SHP77 treated with DMSO at 0.1 percent for 48 hours (cell line): ENCODE measurements at places on chromosomes 1 and 21.

GRCh38 chr1:233935297-233935868 is 30.9 kb downstream of the SLC35F3 start:
- DNase-seq, result no peak

GRCh38 chr1:201051399-201051798 is 27.9 kb upstream of the KIF21B start:
- no peak for DNase-seq

DNA sequence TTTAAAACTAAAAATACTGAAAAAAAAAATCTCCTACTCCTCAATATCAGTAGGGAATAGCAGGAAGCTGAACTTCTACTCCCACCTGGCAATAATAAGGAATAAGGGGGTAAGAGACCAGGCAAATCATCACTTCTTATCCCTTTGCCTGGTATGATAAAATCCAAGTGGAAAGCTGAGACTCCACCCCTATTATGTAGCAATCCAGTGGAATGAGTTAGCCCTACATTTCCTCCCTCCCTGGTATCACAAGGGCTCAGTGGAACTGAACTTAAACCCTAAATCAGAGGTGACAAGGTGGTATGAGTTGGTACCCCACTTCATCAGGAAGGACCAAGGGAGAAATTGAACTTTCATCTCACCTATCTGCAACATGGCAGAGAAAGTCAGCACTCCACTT is 25.7 kb downstream of the TRIM33 start:
- no peak for DNase-seq

GRCh38 chr1:230126529-230127104 is 59.6 kb downstream of the GALNT2 start:
- DNase-seq, result no peak

DNA sequence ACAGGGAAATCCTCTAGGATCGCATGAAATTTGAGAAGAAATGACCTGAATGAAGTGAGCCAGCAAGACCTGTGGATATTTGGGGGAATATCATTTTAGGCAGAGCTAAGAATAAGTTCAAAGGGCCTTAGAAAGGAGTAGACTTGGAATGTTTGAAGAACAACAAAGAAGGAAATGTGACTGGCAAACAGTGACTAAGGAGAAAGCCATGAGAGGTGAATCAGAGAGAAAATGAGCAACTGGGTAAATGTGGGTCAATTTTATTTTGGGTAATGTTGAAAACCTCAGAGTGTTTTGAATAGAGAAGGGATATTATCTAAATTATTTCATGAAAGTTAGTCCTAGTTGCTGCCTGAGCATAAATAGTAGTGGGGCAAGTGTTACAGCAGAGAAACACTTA is 672.8 kb downstream of the LMO4 start:
- DNase-seq, result no peak

- no peak for DNase-seq
Observed at GRCh38 chr1:26616881-26617280, 78.9 kb upstream of the ARID1A start.

DNA sequence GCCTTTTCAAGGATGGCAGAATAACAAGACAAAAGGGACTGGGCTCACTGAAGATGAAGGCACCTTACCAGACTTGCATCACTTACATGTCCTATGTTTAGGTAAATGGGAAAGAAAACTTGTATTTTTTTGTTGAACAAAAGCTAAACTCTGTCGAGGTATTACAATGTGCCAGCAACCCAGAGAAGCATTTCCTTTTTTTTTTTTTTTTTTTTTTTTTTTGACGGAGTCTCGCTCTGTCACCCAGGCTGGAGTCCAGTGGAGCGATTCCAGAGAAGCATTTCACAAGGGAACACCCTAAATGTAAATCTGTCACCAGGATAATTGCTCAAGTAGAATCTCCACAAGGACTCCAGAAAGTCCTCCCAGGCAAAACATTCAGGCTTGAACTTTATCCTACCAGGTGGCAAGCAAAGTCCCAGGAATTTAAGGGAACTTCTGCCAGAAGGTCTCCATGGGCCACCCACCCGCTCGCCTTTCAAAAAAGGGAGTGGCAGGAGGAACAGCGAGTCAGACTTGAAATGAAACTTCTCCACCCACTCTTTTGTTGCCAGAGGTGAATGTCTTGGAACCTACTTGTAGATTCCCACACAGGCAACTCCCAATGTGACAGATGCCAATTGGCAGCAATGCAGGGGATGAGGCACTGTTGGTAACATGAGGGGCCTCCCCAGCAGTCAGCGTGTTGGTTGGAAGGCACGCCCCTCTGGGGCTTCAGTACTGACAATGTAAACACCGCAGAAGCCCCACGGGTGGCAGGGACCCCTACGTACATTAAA is 125.0 kb downstream of the TIAM1 start:
- DNase-seq, result no peak

DNA sequence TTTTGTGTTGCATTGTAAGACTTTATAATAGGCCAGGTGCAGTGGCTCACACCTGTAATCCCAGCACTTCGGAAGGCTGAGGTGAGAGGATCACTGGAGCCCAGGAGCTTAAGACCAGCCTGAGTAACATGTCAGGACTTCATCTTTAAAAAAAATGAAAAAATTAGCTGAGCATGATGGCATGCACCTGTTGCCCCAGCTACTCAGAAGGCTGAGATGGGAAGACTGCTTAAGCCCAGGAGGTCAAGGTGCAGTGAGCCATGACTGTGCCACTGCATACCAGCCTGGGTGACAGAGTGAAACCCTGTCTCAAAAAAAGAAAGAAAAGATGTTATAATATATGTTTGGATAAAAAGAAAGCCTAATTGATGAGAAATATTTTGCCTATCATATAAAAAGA is 34.9 kb downstream of the HMCN1 start:
- no peak for DNase-seq

DNA sequence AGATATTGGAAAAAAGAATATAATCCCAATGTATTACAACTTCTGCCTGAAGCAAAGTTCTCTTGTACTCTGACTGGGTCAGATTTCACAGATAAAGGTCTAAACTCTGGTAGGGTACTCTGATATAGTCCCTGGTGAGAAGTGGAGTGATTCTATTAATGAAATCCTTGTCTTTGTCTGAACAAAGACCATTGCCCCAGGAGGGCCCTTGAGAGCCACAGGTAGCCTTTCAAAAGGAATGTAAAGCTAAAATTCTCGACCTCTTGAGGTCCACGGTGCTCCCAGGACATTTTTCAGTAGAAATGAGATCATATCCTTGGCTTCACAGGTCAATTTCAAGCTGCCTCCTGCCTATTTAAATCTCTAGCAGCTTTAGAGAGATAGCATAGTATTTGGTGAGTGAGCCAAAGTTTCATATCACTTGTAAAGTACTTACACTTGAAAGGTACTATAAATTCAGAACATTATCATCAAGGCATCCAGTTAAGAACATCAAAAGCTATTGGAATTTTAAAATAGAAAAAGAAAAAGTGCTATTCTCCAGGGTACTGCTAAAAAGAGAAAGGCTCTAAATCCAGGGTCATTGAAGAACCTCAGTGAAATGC is 10.1 kb downstream of the TNNI3K start:
- DNase-seq, result no peak

DNA sequence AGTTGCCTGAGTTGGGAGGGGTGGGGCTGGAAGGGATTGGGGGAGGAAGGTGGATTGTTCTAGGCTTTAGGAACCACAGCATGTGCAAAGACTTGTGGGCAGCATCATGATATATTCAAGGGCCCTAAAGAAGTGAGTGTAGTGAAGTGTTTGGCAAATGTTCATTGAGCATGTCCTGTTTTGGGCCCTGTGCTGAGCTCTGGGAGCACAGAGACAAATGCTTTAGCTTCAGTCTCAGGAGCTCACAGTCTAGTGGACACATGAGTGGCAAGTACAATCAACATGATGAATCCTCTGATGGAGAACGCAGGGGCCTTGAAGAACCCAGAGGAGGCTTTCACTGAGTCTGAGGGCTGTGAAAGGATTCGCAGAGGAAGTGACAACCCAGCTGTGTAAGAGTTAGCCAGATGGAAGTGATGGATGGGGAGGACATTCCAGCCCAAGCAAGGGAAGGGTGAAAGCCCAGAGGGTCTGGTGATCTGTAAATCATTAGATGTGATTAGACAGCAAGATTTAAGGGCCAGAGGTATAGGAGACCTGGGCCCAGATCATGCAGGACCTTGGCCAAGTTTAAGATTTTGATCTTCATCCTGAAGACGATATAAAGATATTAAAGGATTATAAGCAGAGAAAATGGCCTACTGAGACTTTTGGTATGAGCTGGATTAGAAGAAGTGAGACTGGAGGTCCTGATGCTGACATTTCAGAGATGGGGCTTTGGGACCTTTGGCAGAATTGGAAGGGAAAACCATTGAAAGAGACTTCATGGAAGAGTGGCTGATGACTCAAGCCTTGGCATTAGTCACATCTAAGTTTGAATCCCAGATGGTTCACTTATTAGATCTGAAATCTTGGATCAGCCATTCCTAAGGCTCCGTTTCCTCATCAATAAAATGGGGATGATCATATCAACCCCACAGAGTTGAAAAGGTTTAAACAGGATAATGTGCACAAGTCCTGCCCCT is 4.6 kb downstream of the IPO13 start:
- DNase-seq, result no peak

GRCh38 chr21:22192766-22193165 is 1194.6 kb downstream of the NCAM2 start:
- no peak for DNase-seq

- DNase-seq, result no peak
Observed at GRCh38 chr1:102937401-102937800, 170.9 kb downstream of the COL11A1 start.

DNA sequence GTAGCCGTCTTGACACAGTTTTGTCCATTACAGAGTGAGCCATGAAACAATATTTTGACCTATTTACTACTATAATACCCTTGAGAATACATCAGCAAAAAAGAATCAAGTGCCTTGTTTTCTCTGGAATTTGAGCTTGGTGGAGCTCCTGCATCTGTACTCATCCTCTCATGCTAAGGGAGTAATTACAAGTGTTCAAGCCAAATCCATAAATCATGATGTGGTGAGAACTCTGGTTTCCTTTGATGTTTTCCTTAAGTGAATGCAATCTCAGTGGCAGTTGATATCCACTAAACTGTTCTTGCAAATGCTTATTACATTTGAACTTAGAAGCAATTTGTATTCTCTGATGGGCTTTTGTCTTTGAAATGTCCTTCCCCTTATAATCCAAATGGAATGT is 824.6 kb upstream of the TMPRSS15 start:
- no peak for DNase-seq

- no peak for DNase-seq
Observed at GRCh38 chr1:24725209-24725651, 20.0 kb upstream of the CLIC4 start.
